ENCODE measurements at places on chromosomes 16 and 17. TPM values are rescaled to one million over a fixed set of nuclear protein-coding genes. Genes with fewer than 3 reads are reported as not detected.

DNA sequence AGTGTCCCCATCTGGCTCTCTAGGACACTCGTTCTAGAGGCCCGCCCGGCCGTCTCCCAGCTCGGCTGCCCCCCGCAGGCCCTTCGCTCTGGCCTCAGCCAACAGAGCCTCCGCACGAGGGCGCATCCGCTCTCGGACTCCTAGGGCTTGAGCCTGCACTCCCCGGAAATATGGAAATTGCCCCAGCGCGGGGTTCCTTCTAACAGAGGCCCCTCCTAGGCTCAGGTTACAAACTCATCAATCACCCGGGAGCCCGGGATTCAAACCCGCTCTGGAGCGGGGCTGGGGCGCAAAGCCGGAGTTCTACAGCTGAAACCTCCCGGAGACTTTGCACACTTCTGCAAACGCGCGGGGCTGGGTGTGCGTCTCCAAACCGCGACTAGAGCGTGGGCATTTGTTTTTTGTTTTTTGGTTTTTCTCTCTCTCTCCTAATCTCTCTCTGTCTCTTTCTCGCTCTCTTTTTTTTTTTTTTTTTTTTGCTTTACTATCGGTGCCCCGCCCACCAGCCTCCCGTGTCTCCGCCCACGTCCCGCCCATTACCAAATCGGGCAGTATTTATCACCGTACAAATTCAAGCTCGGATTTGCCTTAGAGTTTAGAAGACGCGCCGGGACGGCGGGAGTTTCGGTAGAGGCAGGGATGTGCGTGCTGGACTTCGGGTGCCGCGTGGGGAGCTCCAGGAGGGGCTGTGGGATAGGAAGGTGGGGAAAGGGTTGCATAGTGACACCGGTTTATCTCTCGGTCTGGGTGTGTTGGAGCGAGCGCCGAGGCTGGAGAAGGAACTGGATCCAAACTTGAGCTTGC, 2.4 kb upstream of the FOXL1 start:
- H3K4me3 ChIP-seq = peak overlapping the region; percentile 89
- DNase-seq = peak; percentile 83
- no peak overlapping the region for H3K27ac ChIP-seq
- H3K36me3 ChIP-seq = no peaks in the 10 kb centered on the region

GRCh38 chr17:1203111-1203966, 23.6 kb upstream of the ABR start:
- peaks cover 6% of the 10 kb centered on the region for H3K27me3 ChIP-seq
- H3K4me1 ChIP-seq = peaks cover 4% of the 10 kb centered on the region
- H3K36me3 ChIP-seq = no peaks in the 10 kb centered on the region
- peak; percentile 74 for DNase-seq

- H3K4me3 ChIP-seq = no peak overlapping the region
- H3K4me1 ChIP-seq = peaks cover 11% of the 10 kb centered on the region
- H3K27me3 ChIP-seq = peaks cover 15% of the 10 kb centered on the region
- no peaks in the 10 kb centered on the region for H3K36me3 ChIP-seq
- DNase-seq = no peak
Measured at GRCh38 chr17:43428524-43428923, 29.7 kb downstream of the ARL4D start.

DNA sequence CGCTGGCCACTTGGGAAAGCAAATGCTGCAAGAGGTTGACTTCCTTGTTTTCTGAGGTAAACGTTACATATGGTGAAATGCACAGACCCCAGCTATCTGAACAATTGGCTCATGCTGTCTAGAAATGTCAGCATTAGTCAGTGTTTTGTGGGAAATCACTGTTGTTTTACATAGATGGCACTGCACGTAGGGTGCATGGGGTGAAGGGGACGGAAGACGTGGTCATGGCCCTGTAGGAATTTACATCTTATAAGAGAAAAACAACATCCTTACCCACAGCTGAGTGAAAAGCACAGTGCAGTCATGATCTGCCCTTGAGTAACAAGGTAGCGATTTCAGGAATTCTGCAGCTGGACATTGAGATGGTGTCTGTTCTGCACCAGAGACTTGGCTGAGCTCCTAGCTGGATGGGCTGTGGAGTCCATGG, 15.2 kb downstream of the RPTOR start:
- no peak overlapping the region for H3K27ac ChIP-seq
- H3K4me3 ChIP-seq = no peak overlapping the region
- no peak for DNase-seq
- H3K36me3 ChIP-seq = no peaks in the 10 kb centered on the region
- H3K27me3 ChIP-seq = no peaks in the 10 kb centered on the region

- H3K27me3 ChIP-seq = peaks cover 53% of the 10 kb centered on the region
- H3K27ac ChIP-seq = no peak within 1 kb of the TSS
- peak; percentile 95 for DNase-seq
- H3K36me3 ChIP-seq = no peaks in the 10 kb centered on the region
Measured at GRCh38 chr17:44308320-44308818, at the start of gene RUNDC3A. Gene RUNDC3A (plus strand): TSS chr17:44308601. CDS start chr17:44308833, 232 bp downstream.

DNA sequence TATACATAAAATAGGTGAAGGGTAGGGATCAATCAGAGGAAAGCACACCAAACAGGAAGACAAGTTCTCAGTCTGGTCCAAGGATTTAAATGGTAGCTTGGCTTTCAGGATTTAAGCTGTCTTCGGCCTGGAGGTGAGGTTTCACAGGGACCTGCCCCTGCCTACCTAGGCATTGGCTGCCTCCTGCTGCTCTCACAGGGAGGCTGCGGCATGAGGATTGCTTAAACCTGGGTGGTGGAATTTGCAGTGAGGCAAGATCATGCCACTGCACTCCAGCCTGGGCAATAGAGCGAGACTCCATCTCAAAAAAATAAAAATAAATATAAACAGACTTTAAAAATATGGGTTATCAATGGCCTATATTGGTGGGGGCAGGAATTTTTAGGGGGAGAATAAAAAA, 114.5 kb downstream of the GAS7 start:
- peaks cover 2% of the 10 kb centered on the region for H3K36me3 ChIP-seq
- no peaks in the 10 kb centered on the region for H3K27me3 ChIP-seq
- H3K27ac ChIP-seq = no peak overlapping the region
- H3K4me1 ChIP-seq = peaks cover 8% of the 10 kb centered on the region

DNA sequence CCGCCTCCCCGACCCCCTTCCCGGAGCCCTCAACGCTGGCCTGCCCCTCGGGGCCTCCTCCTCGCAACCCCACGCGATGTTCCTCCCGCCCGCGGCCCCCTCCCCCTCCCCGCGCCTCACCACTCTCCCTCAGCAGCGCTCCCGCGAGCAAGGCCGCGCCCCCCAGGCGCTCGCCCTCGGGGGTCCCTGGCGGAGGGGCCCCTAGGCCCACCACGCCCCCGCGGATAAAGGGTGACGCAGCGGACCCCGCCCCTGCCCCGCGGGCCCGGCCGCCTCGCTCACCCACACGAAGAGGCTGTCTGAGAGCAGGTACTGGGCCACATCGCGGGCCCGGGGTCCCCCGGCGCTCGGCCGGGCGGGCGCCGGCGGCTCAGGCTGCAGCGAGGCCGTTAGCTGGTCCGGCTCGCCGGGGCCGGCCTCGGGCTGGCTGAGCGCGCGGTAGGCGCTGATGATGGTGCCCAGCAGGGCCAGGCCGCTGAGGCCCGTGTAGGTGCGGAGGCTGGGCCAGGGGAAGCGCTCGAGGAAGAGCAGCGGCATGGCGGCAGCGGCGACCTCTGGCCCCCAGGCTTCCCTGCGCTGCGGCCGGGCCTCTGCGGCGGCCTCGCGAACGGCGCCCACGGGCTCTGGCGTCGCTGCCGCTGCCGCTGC, 430 bp downstream of the AMFR start:
- peak; percentile 36 for DNase-seq
- H3K4me1 ChIP-seq = peaks cover 45% of the 10 kb centered on the region
- H3K27me3 ChIP-seq = no peaks in the 10 kb centered on the region
- no peaks in the 10 kb centered on the region for H3K36me3 ChIP-seq
- H3K27ac ChIP-seq = no peak overlapping the region
- H3K4me3 ChIP-seq = peak overlapping the region; percentile 97

The NEK8 gene
- total RNA-seq = 6.3 TPM

All from neural crest cell (in vitro differentiated cells).